ENCODE measurements at places on chromosomes 11 and 22.

DNA sequence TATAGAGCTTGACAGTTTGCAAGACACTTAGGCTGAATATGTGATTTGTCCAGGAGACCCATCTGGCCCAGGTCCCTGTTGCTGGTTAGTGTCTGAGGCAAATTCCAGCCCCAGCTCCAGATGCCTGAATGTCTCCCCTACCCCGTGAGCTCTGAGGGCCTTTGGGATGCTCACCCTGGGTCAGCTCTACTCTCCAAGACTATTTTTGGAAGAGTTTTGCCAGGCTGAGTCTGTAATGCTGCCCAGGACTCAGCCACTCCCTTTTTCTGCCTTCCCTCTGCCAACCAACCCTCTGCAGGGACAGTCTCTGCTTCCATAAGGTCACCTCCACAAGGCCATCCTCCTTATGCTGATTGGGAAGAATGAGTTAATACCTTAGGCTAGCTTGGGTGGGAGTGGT is 66.3 kb downstream of the CABIN1 start:
- no peak for DNase-seq

- DNase-seq = no peak
Measured at GRCh38 chr11:10192036-10192435, 102.0 kb downstream of the SBF2 start.

- no peak for DNase-seq
Measured at GRCh38 chr22:43392385-43392989, 19.3 kb upstream of the MPPED1 start.

DNA sequence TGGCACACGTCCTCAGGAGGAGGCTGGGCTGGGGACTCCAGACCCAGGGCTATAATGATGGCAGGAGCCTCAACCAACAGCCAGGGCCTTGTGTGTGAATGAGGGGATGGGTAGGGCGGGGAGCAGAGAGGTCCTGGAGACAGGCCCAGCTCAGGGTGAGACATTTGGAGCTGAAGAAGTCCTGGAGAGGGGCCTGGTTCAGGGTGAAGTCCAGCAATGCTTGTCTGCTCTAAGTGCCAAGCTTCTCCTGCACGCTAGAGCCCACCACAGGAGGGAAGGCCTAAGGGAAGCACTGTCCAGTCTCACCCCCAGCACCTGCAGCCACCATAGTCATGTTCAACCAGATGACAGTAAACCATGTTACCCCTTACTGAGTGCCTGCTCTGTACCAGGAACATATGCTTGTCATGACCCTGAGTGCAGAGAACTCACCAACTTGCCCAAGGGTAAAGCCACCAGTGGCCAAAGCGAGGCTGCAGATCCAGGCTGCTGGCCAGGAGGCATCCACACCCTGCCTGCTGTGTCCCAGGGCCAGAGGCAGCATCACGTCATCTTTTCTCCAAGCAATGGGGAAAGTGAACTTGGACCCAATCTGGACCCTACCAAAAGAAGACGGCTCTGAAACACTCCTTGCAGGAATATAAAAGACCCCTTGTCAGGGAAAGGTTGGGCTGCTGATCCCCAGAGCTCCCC is 24.0 kb downstream of the LMO1 start:
- DNase-seq = no peak

GRCh38 chr11:3700410-3700809 is 29.2 kb upstream of the CHRNA10 start:
- DNase-seq = no peak

GRCh38 chr11:16195651-16196050 is 160.7 kb downstream of the SOX6 start:
- no peak for DNase-seq

- DNase-seq = no peak
Measured at GRCh38 chr22:19374410-19374809, 57.1 kb downstream of the HIRA start.

DNA sequence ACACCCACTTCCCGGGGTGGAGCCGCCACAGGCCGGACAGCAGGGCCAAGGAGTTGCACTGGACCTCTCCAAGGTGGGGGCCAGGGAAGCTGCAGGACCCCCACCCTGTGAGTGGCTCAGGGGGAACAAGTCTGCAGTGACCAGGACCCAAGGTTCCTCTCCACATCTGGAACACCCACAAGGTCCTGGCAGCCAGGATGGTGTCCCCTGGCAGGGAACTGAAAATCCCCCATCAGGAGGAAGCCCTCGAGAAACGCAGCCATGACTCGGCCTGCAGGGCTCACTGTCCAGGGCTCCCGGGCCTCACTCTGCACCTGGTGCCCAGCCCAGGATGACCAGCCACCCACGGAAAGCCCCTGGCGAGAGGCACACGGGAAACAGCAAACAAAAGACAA is 11.5 kb downstream of the RNH1 start:
- no peak for DNase-seq

DNA sequence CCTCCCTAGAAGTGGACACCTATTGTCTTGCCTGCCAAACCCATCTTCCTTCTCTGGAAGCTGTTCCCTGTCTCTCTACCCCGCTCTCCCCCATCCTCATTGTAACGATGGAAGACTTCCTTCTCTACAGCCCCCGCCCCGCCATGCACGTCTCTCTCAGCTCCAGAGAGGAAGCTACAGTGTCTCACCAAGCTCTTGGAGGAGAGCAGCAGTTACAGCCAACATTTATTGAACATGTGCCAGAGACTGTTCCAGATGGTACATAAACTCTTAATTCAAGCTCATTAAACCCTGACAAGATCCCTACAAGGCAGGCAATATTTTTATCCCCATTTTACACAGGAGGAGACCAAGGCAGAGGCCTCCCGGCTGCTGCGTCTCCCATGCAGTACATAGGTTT is 15.1 kb downstream of the MCHR1 start:
- DNase-seq = no peak
